ENCODE measurements at places on chromosomes 12 and 14. TPM values are rescaled to one million over a fixed set of nuclear protein-coding genes. Genes with fewer than 3 reads are reported as not detected.

GRCh38 chr12:112714166-112714710 lies 77.3 kb upstream of the RPH3A start:
- no peaks in the 10 kb centered on the region for H3K36me3 ChIP-seq
- no peaks in the 10 kb centered on the region for H3K4me1 ChIP-seq
- H3K27me3 ChIP-seq: no peaks in the 10 kb centered on the region
- no peak overlapping the region for H3K27ac ChIP-seq

GRCh38 chr12:127245009-127245408 lies 1022.0 kb upstream of the TMEM132C start:
- no peak overlapping the region for H3K27ac ChIP-seq
- H3K4me3 ChIP-seq: no peak overlapping the region
- no peaks in the 10 kb centered on the region for H3K4me1 ChIP-seq
- H3K36me3 ChIP-seq: no peaks in the 10 kb centered on the region
- no peaks in the 10 kb centered on the region for H3K27me3 ChIP-seq
- no peak for DNase-seq

GRCh38 chr14:27553790-27554189 lies 956.0 kb upstream of the NOVA1 start:
- no peak overlapping the region for H3K27ac ChIP-seq
- DNase-seq: no peak
- H3K27me3 ChIP-seq: no peaks in the 10 kb centered on the region
- H3K4me1 ChIP-seq: no peaks in the 10 kb centered on the region
- H3K4me3 ChIP-seq: no peak overlapping the region
- no peaks in the 10 kb centered on the region for H3K36me3 ChIP-seq

DNA sequence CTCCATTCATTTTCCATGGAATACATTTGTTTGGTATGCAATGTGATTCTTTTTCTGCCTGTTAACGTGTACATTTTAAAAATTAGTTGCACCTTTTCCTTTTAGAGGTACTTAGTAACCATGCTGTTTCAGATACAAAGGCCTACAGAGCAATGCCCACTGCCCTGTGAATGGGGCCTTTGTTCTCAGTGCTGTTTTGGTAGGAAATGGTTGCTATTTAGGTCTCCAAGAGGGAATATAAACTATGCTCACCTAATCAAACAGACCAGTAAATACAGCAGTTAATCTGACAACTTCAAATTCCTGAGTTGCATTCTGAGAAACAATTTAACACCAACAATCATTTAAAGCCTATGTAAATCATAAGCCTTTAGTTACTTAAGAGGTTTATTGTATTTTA lies 188.7 kb downstream of the BCAT1 start:
- no peak for DNase-seq
- H3K27ac ChIP-seq: no peak overlapping the region
- H3K4me3 ChIP-seq: no peak overlapping the region
- no peaks in the 10 kb centered on the region for H3K27me3 ChIP-seq
- H3K36me3 ChIP-seq: no peaks in the 10 kb centered on the region

DNA sequence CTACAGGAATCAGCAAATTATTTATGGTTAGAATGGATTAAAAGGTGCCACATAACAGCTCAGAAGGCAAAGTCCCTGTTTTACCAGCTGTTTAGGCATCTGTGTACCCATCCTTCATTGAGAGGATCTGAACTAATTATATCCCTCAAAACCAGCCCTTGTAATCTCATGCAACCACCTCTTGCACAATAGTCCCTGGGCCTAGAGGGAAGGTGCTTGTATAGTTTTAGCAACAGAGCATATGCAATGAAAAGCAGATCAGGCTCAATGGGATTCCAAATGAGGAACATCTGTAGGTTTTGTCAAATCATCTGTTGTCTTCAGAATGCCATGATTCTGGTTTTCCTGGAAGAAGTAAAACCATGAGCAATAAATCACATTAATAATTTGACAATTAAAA lies 26.0 kb upstream of the GLIPR1L2 start:
- no peaks in the 10 kb centered on the region for H3K27me3 ChIP-seq
- H3K27ac ChIP-seq: no peak overlapping the region
- DNase-seq: no peak
- H3K4me3 ChIP-seq: no peak overlapping the region

GRCh38 chr14:94423453-94424056 lies 29.0 kb downstream of the SERPINA11 start:
- no peaks in the 10 kb centered on the region for H3K27me3 ChIP-seq
- H3K4me3 ChIP-seq: no peak overlapping the region
- H3K4me1 ChIP-seq: no peaks in the 10 kb centered on the region
- no peak overlapping the region for H3K27ac ChIP-seq
- DNase-seq: no peak

- no peak overlapping the region for H3K27ac ChIP-seq
- no peaks in the 10 kb centered on the region for H3K36me3 ChIP-seq
- no peak for DNase-seq
These were observed 30.8 kb downstream of the GYS2 start for GRCh38 chr12:21573733-21574358.

DNA sequence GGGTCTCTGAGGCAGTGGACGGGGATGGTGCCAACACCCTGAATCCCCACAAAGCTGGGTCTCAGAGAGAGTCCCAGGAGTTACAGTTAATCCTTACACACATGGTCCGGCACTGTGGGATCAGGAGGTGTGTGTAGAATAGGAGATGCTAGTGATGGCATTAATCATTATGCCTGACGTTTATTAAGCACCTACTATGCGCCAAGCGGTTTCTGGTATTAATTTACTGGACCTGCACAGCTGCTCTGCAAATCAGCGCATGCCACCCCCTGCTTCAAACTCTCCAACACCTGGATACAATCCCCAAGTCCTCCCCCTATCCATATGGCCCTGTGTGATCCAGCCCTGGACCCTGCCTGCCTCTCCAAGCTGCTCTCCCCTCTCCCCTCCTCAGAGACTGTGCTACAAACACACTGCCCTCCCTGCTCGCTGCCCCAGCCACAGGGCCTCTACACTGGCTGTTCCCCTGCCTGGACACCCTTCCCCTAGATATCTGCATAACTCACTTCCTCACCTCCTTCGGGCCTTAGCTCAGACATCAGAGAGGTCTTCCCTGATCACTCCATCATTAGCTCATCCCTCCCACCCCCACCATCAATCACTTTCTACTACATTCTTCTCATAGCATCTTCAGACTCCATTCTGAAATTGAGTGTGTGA lies 86.0 kb downstream of the RFLNA start:
- no peak overlapping the region for H3K27ac ChIP-seq
- peaks cover 86% of the 10 kb centered on the region for H3K36me3 ChIP-seq
- H3K27me3 ChIP-seq: no peaks in the 10 kb centered on the region
- peaks cover 4% of the 10 kb centered on the region for H3K4me1 ChIP-seq
- DNase-seq: no peak

DNA sequence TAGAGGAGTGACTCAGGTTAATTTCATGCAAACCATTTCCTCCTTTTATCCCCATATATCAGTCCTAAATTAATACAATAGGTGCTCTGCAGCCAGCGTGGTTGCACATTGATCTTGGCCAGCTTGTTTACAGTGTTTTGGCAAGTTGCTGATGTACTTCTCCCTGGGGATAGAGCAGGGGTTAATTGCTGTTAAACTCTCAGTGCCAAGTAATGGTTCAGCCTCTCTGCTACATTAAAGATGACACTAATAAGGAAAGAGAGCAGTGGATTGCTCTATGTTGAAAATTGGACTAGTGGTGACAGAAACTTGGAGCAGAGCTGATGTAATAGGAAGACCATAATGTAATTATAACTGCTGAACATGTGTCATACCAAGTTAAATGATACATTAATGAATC lies 717.5 kb downstream of the RERGL start:
- no peaks in the 10 kb centered on the region for H3K27me3 ChIP-seq
- no peak for DNase-seq
- no peaks in the 10 kb centered on the region for H3K36me3 ChIP-seq
- no peak overlapping the region for H3K4me3 ChIP-seq
- no peaks in the 10 kb centered on the region for H3K4me1 ChIP-seq

DNA sequence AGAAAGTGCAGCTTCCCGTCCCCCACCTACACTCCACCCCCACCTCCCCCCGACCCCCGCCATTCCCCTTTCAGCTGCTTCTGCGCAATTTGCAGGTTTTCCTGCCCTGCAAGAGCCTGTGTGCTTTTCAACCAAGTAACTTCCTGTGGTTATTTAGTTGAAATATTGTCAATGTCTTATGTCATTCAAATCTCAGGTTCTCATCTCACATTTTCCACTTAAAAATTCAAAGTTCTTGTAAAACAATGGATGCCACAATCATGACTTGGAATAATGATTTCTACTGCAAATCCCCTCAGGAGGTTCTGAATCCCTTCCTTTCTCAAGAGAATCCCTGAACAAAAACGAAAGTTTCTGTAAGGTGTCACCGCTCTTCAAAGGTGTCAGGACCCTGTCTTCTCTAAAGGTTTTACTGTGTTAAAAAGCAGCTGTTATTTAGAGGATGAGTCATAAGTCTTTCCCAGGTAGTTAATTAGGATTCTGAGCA lies 31.6 kb downstream of the WBP11 start:
- peaks cover 22% of the 10 kb centered on the region for H3K4me1 ChIP-seq
- no peak for DNase-seq
- H3K27me3 ChIP-seq: no peaks in the 10 kb centered on the region
- H3K27ac ChIP-seq: peak overlapping the region; percentile 97

DNA sequence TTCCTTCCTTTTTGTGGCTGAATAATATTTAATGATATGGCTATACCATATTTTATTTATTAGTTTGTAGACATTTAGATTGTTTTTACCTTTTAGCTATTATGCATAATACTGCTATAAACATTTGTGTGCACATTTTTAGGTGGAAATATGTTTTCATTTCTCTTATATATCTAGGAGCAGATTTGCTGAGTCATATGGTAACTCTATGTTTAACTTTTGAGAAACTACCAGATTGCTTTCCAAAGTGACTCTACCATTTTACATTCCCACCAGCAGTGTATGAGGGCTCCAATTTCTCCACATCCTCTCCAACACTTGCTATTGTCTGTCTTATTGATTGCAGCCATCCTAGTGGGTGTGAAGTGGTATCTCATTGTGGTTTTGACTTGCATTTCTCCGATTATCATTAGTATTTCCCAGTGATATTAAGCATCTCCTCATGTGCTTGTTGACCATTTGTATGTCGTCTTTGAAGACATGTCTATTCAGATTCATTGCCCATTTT lies 160.2 kb downstream of the KICS2 start:
- no peak for DNase-seq
- no peaks in the 10 kb centered on the region for H3K4me1 ChIP-seq
- H3K36me3 ChIP-seq: no peaks in the 10 kb centered on the region
- H3K27me3 ChIP-seq: no peaks in the 10 kb centered on the region

DNA sequence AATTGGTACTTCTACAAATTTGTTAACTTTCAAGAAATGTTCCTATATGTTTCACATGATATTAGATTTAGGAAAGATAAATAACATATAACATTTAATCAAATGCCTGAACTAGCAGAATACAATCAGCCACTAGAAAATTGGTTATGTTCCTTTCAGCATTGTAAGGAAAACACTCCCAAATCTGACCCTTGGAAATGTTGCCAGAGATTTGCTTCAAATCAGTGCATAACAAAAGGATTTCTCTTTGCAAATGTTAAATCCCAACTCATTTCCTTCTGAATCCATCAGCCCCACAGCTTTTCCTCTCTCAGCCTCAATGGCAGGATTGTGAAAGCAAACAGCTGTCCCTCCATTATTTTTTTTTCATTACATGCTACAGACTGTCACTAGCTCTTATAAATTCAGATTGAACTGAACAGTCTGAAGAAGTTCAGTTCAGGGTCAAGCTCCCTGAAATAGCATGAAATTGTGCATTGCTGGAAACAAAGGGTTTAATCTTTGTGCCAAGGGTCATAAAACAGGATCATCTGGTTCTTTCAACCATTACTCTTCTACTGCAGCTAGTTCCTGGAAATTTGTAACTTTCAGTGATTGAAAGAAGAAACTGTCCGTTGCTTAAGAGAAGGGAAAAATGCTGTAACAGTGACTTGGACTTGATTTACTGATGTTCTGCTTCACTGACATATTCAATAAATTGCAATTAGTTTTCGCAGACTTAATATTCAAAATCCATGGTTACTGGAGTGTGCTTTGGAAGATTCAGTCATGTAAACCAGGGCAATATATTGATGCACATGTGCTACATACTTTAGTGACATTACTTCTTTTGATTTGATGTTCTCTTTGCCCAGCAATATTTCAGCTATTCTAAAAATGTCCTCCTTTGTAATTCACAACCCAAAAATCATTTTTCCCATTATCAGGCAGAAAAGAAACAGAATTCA lies 246.4 kb downstream of the RPL10L start:
- no peaks in the 10 kb centered on the region for H3K4me1 ChIP-seq
- no peaks in the 10 kb centered on the region for H3K27me3 ChIP-seq
- no peaks in the 10 kb centered on the region for H3K36me3 ChIP-seq
- H3K4me3 ChIP-seq: no peak overlapping the region

DNA sequence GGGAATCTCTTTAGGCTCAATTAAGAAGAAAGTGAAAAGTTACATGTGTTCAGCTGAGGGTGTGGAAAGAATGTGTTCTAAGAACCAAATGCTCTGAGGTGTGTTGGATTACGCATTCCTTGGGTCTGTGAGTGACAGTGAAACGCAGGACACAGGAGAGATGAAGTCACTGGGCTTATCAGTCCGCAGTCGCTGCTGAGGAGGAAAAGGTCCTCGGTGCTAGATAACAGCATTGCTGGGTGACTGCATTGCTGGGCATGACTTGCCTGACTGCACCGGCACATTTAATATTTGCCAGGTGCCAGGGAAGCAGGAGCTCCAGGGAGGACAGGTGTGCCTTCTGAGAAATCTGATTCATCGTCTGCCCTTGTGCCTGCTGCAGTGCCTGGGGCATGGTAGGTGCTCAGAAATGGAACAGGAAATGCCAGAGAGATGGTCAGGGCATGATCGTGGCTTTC lies 64.4 kb upstream of the FZD10 start:
- no peaks in the 10 kb centered on the region for H3K36me3 ChIP-seq
- no peak overlapping the region for H3K4me3 ChIP-seq
- no peaks in the 10 kb centered on the region for H3K4me1 ChIP-seq
- no peaks in the 10 kb centered on the region for H3K27me3 ChIP-seq

GRCh38 chr14:33720284-33720787 lies 230.5 kb downstream of the EGLN3 start:
- H3K4me3 ChIP-seq: no peak overlapping the region
- H3K27me3 ChIP-seq: no peaks in the 10 kb centered on the region
- H3K27ac ChIP-seq: no peak overlapping the region
- DNase-seq: no peak
- H3K36me3 ChIP-seq: no peaks in the 10 kb centered on the region

GRCh38 chr12:25063873-25064628 lies 115.2 kb upstream of the BCAT1 start:
- H3K36me3 ChIP-seq: peaks cover 66% of the 10 kb centered on the region
- DNase-seq: no peak
- no peaks in the 10 kb centered on the region for H3K27me3 ChIP-seq
- peaks cover 4% of the 10 kb centered on the region for H3K4me1 ChIP-seq
- H3K27ac ChIP-seq: no peak overlapping the region

MMP19 gene
- 4.5 TPM for total RNA-seq

TMEM132D gene
- not detected for total RNA-seq

OTOGL gene
- total RNA-seq: 0.42 TPM

ACAD10 gene
- total RNA-seq: 9.7 TPM
